ENCODE measurements at places on chromosomes 1 and 21.

DNA sequence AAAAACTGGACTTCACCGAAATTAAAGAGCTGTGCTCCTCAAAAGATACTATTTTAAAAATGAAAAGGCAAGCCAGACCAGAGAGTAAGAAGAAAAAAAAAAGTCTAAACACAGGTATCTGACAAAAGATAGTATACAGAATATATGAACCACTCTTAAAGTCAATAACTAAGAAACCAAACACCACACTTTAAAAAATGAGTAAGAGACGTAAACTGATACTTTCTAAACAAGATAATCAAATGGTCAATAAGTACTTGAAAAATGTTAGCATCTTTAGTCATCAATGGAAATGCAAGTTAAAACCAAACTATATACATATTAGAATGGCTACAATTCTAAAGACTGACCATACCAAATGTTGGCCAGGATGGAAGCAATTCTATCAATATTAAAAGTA is 77.6 kb downstream of the EVI5 start:
- no peak for DNase-seq

- no peak for DNase-seq
These were observed 77.7 kb downstream of the RAVER2 start for GRCh38 chr1:64822621-64823020.

GRCh38 chr1:212485571-212485912 is 52.8 kb downstream of the NENF start:
- no peak for DNase-seq

- DNase-seq, result no peak
These were observed 254.4 kb downstream of the BRINP2 start for GRCh38 chr1:177425199-177425598.

DNA sequence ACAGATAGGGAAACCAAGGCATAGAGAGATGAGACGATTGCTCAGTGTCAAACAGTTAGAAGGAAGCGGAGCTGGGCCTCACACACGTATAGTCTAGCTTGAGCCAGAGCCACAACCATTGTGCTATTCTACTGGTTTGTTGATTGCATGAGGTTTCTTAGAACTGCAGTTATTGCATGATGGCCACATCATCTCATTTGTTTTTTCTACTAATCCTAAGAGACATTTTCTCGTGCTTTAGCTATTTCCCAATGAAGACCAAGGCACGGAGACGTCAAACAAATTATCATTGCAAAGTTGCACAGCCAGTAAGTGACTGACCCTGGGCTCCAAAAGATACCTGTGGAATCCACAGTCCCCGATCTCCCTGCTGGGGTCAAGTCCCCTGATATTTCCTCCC is 25.1 kb upstream of the ZNF362 start:
- no peak for DNase-seq

DNA sequence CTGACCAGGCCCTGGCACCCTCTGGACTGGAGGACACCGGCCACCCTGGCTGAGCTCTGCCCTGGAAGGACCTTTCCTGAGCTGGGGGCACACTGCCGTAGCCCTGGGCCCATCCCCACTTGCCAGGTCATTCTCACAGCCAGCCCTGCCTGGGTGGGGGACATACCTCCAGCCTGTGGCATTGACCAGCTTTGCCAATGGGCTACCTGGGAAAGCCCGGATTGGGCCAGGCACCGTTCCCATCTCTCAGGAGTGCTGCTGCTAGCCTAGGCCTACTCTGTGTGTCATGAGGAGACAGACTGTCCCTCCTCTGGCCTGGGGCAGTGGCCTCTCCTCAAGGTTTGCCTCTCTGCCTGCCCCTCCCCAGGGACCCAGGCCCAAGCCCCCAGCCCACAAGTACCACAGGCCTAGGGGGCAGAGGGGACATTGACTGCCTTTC is 40.0 kb downstream of the COQ8A start:
- no peak for DNase-seq

- no peak for DNase-seq
These were observed 21.2 kb upstream of the LGALS8 start for GRCh38 chr1:236502579-236502971.

DNA sequence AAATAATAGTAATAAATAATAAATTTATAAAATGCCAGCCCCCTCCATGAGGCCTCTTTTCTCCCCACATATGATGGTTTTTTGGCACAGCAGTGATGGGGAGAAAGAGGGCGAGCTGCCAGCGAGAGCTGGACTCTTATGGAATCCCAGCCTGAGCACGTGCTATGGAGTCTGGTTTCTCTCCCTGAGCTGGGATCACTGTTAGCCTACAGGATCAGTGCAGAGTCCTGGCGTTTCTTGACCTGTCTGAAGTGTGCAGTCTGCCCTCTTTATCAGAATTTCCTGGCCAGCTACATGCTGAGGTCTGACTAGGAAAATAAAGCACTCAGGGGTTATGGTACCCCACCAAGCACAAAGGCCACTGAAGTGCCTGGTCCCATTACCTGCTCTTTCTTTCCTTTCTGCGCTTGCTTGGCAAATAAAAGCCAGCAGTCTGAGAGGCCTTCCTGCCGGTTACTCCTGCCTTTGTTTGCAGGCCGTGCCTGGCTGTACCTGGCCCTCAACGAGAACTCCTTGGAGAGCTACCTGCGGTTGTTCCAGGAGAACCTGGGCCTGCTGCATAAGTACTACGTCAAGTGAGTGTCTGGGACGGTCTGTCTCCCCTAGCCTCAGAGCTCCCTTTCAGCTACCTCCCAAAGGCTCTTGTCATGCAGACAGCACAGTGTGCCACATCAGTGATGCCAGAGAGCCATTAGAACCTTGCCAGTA is 18.5 kb upstream of the SLC25A34 start:
- no peak for DNase-seq

- no peak for DNase-seq
These were observed 20.7 kb downstream of the NR5A2 start for GRCh38 chr1:200048244-200048643.

GRCh38 chr1:219927956-219928790 is at the start of gene SLC30A10:
TSS of gene SLC30A10 (minus strand) at chr1:219928557. CDS start at chr1:219928440, 117 bp downstream.
- peak; percentile 17 for DNase-seq

DNA sequence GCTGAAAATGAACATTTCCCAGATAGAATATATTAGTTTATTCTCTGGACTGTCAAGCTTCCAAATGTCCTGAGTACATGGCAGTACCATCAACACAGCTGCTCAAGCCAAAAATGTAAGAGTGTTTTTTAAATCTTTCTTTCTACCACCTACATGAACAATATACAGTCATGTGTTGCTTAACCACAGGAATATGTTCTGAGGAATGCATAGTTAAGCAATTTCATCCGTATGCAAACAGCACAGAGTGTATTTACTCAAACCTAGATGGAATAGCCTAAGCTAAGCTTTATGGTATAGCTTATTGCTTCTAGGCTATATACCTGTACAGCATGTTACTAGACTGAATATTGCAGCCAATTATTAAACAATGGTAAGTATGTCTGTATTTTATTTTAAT is 561.9 kb upstream of the ADGRL4 start:
- no peak for DNase-seq

DNA sequence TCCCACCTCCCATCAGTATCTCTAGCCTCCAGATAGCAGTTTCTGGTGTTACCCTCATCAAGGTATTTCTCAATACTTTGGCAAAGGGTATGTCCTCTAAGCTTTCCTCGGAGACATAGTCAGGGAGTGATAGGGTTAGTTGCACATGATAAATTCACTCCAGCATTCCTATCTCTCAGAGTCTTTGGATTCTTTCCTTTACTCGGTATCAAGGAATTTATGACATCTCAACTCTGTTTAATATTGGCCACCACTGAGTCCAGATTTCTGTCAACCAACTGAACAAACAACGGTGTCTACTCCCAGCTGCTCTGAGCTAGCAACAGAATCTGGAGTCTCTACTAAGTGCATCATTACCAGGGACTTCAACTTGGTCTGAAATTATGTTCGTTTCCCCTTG is 233.4 kb downstream of the TM2D1 start:
- peak; percentile 37 for DNase-seq

All from renal pelvis (tissue), 12 donors.